ENCODE measurements at places on chromosomes 12 and 14.

DNA sequence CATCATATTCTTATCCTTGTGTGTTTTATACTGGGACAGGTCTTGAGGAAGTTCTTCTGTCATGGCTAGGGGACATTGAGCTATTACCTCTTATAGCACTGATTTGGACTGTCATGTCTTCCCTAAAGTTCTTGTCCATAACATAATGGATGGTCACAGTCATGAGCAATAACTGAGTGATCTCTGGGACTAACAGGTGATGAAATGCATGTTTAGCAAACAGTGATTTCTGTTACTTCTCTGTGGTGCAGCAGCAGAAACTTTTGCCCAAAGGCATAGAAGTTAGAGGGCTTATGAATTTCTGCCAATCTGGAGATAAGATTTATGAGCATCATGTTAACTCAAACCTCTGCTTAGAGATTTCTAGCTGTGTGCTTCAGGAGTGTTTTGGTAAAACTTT is 5.9 kb downstream of the ADIPOR2 start:
- no peak for DNase-seq

DNA sequence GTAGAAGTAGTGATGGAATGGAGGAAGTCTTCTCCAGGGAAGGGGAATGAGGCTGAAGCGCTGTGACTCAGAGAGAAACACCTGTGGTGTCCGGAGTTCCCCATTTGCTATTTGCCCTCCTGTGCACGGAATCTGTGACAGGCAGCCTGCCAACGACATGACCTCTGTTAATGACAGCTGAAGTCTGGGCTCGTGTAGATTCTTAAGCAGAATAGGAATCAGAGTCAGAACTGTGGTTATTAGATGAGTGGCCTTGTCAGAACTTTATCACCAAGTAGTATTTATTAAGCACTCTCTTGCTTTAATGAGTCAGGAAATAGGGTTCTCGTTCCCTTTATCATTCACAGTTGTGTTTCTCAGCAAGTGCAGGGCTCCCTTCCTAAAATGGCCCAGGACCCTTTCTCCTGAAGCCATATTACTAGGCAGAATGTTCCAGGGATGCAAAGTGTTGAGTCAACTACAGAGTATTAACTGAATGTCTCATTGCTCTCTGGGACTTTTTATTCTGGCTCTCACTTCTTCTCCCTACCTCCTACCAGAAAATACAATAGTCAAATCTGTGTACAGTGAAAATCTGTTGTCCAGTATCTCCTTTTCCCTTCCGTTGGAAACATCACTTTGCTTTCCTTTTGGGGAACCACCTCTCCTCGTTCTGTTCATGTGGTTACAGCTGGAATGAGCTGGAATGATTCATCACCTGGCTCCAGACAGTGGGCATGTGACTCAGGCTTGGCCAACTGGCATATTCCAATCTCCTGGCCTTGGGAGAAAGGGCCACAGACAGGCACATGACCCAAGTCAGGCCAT is 77.8 kb upstream of the MAX start:
- no peak for DNase-seq

- no peak for DNase-seq
These were observed 76.9 kb downstream of the LIN52 start for GRCh38 chr14:74161526-74162158.

DNA sequence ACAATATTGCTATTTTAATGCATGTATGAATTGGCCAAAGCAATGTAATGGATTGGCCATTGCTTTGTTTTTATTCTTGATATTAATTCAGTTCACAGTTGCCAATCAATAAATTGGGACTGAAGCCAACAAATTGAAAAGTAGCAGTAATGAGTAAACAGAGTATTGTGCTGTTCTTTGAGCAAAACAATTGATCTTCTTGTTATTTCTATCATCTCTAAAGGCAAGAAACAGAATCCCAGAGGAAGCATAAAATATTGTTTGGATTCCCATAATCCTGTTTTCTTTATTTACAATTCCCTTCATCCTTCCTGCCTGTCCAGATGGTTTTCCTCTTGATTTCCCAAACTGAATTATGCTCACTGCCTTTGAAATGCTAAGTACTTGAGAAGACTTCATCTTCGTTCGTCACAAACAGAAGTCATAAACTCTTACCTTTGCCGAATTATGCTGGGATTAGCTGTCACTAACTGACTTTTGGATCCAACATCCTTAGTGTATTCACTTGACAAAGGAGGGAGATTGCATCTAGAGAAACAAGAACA is 85.9 kb downstream of the ST8SIA1 start:
- no peak for DNase-seq

- DNase-seq = no peak
These were observed 777.9 kb downstream of the FSCB start for GRCh38 chr14:43729143-43729542.

DNA sequence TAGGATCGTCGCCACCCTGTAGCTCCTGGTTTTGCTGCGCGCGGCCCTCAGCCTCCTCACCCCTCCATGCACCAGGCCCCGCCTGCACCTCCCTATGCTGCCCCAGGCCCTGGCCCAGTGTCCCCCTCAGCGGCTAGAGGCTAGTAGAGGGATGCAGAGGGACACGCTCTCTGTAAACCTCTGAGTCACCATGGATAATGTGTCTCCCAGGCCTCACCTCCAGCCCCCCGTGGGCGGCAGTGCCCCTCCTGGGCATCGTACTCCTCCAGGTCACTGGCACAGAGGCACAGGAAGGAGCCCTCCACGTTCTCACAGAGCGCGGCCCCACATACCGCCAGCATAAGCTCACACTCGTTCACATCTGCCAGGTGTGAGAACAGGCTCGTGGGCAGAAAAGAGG is 12.3 kb downstream of the ISCA2 start:
- DNase-seq = no peak

DNA sequence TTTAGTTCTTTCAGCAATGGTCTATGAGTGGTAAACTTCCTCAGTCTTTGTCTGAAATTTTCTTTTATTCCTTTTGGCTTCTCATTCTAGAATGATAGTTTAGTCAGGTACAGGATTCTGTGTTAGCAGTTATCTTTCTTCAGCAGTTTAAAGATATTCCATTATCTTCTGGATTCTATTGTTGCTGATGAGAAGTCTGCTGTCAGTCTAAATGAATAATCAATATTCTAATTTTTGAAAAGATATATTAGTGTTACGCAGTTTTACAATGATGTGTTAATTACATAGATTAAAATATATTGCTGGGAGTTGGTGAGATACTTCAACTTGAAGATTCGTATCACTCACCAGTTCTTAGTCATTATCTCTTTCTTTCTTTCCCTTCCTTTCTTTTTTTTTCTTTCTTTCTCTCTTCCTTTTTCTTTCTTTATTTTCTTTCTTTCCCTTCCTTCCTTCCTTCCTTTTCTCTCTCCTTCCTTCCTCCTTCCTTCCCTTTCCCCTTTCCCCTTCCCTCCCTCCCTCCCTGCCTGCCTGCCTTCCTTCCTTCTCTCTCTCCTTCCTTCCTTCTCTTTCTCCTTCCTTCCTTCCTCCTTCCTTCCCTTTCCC is 17.8 kb downstream of the CACNA1C start:
- DNase-seq = no peak

DNA sequence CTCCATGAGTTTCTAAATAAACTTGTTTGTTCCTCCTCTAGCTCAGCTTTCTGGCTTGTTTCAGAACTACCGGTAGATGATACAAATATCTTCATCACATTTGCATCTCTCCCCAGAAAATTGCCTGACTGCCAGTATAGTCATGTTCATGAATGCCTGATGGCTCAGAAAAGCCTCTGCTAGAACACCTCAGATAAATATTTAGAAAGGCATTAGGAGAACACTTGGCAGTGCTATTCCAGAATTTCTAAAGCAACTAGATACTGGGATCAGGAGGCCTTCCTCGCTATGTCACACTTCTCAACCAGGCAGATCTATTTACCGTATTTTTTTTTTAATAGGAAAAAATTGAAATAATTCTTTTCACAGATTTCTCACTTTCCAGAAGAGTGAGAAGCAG is 32.3 kb upstream of the KRAS start:
- no peak for DNase-seq

DNA sequence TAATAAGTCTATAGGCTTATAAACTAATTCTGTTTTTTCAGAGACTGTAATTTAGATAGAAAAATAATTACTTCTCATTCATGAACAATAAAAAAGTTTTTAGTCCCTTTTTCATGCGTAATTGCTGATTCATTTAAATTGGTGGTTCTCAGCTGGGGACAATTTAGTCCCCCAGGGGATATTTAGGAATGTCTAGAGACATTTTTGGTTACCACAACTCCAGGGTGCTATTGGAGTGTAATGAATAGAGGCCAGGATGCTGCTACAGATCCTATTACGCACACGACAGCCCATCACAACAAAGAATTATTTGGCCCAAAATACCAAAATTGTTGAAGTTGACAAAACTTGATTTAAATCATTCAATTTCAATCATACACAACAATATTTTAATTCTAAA is 22.8 kb upstream of the VCPKMT start:
- no peak for DNase-seq

- DNase-seq = no peak
These were observed 13.1 kb downstream of the KRT5 start for GRCh38 chr12:52506858-52507715.

GRCh38 chr12:777550-778047 is 25.2 kb downstream of the WNK1 start:
- no peak for DNase-seq

- DNase-seq = no peak
These were observed 377.3 kb downstream of the EMP1 start for GRCh38 chr12:13573698-13574321.

All from smooth muscle cell of the brain vasculature (primary cell).